ENCODE measurements at places on chromosomes 3 and 15. TPM values are rescaled to one million over a fixed set of nuclear protein-coding genes. Genes with fewer than 3 reads are reported as not detected.

GRCh38 chr15:90681056-90681455 lies 36.1 kb upstream of the BLM start:
- DNase-seq, result no peak

DNA sequence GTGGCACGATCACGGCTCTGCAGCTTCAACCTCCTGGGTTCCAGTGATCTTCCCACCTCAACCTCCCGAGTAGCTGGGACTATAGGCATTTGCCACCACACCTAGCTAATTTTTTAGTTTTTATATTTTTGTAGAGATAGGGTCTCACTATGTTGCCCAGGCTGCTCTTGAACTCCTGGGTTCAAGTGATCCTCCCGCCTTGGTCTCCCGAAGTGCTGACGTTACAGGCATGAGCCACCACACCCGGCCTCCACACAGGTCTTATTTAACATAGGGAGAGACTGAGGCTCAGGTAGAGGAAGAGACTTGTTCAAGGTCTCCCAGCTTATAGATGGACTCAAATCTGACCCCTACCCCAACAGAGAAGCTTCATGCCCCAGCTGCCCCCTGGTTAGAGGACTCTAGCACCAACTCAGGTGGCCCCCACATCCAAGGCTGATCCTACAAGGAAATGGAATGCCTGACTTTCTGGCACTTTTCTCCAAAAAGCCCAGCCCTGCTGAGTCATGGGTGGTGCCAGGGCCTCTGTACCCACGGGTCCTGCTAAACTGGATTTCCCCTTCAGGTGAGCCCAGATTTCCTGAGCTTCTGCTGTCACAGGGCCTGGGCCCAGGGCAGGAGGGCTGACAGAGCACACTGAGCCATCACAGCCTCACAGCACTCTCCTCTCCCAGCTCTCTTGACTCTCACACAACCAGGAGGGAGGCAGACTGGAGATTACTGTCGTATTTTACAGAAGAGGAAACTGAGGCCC lies 5.6 kb downstream of the TMEM40 start:
- DNase-seq, result no peak

DNA sequence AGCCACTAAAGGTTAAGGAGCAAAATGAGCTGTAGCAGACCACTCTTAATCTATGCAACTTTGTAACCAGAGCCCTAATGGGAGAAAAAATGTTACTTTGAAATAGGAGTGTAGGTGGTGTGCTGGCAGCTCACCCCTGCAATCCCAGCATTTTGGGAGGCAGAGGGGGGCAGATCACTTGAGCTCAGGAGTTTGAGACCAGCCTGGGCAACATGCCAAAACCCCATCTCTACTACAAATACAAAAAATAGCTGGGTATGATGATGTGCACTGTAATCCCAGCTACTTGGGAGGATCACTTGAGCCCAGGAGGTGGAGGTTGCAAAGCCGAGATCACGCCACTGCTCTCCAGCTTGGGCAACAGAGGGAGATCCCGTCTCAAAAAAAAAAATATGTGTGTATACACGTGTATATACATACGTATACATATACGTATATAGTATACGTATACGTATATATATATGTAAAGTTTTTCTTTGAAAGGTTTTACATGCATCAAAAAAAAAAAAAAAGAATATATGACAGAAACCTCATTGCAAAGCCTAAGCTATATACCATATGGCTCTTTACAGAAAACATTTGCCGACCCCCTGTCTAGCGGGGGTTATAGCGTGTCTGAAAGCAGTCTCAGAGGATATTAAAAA lies 15.7 kb downstream of the CAPN7 start:
- DNase-seq, result no peak

- DNase-seq, result no peak
Measured at GRCh38 chr15:99275061-99275460, 23.8 kb downstream of the LRRC28 start.

Gene GALNT15
- polyA plus RNA-seq, result 4.7 TPM

Gene CYP1A2
- polyA plus RNA-seq, result not detected

All from SK-N-SH (cell line).